ENCODE measurements at places on chromosomes 16 and 17.

DNA sequence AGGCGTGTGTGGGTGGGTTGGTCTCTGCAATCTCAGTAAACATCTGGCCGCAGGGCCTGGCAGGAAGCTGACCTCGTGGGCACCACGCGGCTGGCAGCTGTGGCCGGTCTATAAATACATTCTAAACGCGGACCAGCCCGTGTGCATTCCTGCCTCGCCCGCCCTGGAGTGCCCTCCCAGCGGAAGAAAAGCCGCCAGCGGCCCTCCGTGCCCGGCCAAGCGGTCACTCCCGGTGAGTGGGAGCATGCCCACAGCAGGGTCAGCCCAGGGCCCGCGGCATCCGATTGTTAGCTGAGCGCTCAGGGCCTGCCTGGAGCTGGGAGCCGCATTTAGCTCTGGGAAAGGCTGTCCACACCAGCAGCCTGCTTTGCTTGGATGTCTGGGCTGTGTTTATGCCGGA is 10.3 kb downstream of the ZNF469 start:
- DNase-seq, result no peak

GRCh38 chr16:75486014-75486675 is 9.1 kb downstream of the CHST6 start:
- peak; percentile 12 for DNase-seq

DNA sequence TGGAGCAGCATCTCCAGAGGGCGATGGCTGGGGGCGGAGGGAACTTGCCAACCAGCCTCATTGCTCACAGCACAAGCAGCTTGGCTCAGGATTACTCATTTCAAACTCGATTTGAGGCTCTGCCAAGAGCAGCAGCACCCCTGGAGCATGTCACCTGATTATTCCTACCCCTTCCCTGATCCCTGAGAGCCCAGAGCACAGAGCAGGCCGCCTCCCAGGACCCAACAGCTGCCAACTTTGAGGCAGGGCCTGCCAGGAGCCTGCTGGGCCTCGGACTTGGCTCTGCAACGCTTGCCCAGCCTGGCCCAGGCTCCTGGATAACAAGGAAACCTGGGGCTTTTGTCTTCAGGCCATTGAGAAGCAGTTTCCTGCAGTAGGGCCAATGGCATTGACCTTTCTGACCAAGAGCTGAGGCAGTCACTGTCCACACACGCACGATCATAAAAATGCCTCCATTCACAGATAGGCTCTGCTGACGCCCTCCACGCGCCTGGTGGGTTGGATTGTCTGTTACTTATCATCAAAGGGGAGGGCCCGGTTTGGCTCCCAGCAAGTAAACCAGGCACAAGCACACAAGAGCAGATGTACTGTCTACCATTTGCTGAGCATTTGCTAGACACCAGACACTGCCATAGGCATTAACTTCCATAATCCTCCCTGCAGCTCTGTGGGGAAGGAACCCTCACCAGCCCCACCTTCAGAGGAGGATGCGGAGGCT is 406.6 kb upstream of the EEF2KMT start:
- no peak for DNase-seq

GRCh38 chr17:55215711-55216110 is 49.0 kb upstream of the HLF start:
- DNase-seq, result no peak

GRCh38 chr17:7555320-7555948 is 3.1 kb upstream of the TNFSF13 start:
- no peak for DNase-seq

- no peak for DNase-seq
Observed at GRCh38 chr17:75521951-75522727, 3.4 kb upstream of the LLGL2 start.

DNA sequence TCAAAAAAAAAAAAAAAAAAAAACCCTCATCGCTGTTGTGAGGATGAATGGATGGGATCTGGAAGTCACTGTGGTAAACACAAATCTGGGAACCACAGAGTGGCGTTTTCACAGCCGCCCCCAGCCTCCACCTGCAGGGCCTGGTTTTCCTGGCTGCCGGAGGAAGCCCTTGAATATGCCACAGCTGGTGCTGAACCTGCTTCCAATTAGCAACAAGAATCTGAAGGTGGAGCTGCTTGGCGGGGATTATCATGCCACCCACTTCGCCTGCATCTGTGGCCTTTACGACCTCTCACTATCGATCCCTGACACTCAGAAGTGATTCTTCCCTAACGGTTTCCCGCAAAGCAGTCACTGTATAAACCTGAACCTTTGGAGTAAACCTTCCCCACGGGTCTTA is 16.1 kb downstream of the MRM3 start:
- no peak for DNase-seq

- DNase-seq, result no peak
Observed at GRCh38 chr17:2406271-2406902, 5.5 kb upstream of the MNT start.

DNA sequence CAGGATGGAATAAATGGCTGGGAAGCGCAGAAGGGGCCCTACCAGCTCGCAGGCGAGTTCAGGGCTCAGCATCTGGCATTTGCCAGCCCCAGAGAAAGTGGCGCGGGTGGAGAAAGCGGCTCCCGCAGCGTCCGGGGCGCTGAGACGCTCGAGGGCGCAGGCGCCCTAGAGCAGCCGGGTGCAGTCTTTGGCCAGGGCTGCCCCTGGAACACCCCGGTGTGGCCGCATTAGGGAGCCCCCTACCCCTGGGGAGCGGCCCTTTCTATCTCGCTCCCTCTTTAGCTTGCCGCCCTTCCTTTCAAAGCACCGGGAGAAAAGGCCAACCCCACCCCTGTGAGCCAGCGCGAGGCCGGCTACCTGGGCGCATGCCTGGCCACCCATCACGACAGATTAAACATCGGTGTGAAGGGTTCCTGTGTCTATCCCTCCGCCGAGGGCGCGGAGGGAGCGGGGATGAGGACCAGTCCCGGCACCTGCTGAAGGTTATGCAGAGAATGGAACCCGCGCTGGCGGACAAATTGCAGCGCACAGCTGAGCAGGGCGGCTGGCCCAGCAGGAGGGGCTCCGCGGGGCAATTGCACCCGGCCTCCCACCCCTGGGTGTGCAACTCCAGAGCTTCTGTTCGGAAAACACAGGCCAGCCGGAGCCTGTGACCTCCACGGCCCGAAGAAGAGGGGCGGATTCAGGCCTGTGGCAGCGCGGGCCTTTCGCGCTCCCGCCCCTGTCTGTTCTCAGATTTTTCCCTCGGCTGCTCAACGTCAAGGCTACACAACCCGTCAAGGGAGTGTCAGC is 15.6 kb upstream of the FOXF1 start:
- no peak for DNase-seq

DNA sequence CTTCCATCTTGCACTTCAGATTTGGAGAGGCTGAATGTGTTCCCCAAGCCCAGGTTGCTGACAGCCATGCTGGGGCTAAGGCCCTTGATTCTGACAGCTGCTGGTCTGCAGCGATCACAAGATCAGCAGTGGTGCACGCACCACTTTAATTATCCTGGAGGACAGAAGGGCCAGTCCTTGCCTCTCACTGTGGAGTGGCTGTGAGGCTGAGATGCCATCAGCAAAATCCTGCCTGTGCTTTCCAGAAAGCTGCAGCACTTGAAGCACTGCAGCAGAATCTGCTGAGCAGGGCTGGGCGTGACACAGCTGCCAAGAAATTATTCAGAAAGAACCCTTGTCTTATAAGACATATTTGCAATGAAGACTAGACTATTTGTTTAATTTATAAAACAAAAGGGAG is 37.1 kb downstream of the NUP93 start:
- DNase-seq, result no peak

GRCh38 chr17:27216836-27217235 is 77.1 kb upstream of the WSB1 start:
- no peak for DNase-seq

- DNase-seq, result peak; percentile 68
Observed at GRCh38 chr16:58814348-58814801, 80.3 kb upstream of the GOT2 start.

DNA sequence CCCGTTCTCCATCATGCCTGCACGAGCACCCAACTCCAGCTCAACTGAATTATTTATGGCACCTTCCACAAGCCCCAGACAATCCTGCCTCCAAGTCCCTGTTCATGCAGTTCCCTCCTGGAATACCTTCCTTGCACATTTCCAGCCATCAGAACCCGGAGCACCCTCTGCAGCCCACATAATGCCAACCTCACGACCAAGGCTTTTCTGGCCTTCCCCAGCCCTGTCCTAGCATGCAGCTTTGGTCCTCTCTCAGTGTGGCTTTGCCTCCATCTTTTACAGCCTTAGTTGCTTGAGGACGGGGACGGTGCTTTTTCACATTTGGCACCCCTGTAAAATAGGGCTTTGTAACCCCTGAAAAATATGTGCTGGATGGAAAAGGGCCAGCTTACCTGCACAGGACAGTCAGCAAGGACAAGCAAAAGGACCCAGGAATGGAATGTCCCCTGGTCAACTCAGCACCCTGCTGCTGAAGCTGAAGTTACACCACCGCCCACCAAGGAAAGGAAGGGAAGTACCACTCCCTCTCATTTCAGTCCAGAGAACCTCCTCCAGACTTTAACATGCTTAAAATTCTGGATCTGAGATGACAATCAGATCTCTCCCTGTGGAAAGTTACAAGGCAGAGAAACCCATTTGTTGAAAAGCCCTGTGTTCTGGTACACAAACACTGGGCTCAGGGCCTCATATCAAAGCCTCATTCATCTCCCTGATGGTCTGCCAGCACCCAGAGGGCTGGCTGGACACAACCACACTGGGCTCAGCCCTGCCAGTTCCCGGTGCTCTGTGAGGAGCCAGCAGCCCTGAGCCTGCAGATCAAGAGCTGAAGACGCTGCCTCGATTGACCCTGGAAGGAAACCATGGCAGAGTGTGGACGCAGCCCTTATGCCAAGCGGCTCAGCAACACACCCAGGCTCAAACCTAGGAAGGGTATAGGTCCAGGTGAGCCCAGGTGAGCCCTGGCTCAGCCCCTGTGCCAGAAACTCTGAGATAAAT is 2.9 kb downstream of the SLC39A11 start:
- no peak for DNase-seq

DNA sequence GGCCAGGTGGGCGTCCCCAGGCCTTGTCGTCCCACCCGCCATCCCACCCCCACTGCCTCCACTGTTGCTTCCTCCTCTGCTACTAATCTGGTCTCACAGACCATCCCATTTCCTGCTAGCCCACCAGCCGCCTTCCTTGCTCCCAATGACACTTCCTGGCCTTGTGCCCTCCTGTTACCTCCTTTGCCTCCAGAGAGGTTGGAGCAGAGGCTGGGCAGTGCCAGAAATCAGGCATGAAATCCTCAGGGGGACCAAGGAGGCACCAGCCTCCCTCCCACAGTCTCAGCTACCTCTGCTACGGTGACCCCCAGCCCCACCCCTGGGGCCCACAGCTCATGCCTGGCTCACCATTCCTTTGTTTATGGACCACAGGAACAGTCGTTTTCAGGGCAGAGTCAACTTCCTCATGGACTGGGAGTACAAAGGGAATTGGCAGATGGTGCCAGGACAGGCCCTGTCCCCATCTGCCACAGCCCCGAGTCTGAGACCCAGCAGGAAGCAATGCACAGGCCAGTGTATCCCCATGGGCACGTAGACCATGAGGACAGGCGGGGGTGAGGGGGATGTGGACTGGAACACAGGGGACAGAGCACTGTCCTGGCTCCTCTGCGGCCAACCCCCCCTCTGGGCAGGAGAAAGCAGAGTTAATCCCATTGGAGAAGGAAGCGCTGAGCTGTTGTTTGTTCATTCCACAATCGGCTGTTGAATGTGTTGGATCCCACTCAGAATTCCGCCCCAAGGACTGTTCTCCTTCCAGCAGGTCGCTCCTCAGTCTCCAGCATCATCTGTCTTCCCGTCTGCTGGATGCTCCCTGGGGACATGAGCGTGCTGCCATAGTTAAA is 2.2 kb upstream of the CDH5 start:
- DNase-seq, result no peak

DNA sequence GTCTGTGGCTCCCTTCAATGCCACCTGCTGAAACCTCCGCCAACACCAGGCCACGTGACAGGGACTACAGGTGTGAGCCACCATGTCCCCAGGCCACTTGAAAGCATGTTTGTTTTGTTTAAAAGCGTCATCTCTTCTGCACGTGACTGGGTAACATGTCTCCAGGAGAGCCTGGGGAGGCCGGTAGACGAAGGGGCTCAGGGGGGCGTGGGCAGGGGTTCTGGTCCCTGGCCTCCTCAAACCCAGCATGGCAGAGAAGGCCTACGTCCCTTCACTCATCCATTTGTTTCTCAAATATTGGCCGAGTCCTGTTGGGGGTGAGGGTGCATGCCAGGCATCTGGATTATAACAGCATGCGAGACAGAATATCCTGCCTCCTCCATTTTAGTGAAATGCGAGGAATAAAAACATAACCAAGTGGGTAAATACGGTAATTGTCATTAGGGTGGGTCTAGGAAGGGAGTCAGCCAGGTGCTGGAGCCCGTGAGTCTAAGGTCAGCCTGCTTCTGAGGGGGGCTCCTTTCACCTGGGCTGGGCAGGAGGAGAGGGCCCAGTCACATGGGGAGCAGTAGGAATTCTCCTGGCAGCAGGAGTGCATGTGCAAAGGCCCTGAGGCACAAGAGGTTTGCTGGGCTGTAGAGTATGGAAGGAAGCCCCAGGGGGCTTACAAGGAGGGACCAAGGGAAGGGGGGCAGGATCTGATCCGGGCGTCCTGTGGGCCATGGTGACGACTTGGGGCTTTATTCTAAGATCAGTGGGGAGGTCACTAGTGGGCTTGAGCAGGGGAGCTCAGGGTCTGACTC is 26.8 kb upstream of the CIBAR2 start:
- DNase-seq, result no peak

DNA sequence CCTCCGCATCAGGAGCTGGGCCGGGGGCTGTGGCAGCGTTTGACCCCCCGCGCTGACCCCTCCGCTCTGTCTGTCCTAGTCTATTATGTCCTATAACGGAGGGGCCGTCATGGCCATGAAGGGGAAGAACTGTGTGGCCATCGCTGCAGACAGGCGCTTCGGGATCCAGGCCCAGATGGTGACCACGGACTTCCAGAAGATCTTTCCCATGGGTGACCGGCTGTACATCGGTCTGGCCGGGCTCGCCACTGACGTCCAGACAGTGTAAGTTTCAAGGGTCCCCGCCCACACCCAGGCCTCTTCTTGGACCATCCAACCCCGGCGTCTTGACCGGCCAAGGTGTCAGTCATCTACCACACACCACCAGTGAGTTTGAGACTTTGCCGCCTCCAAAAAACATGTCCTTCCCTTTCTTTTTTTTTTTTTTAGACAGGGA is 548 bp downstream of the PSMB3 start:
- DNase-seq, result no peak

DNA sequence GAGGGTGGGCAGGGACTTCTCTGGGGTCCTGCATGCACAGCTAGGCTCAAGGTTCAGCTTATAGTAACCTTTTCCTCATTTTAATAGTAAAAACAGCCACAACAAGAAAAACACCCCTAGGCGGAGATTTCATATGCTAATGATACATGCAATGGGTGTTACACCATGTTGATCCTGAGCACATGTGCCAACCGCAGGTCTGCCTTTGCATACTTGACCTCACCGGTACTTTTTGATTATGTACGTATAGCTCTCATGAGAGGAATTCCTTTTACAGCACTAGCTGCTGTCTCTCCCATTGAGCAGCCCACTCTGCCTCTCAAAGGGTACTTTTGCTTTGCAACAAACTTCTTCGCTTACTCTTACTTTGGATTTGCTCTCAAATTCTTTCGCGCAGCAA is 1.9 kb downstream of the KRTAP4-8 start:
- DNase-seq, result no peak

GRCh38 chr17:63984236-63984635 is 11.5 kb upstream of the SCN4A start:
- DNase-seq, result no peak
